ENCODE measurements at places on chromosomes 13 and 19.

- no peaks in the 10 kb centered on the region for H3K27me3 ChIP-seq
- H3K4me3 ChIP-seq: no peak overlapping the region
- no peak overlapping the region for H3K27ac ChIP-seq
- no peaks in the 10 kb centered on the region for H3K4me1 ChIP-seq
These were observed 894.9 kb upstream of the SLC10A2 start for GRCh38 chr13:103961129-103961528.

- DNase-seq: no peak
- H3K27ac ChIP-seq: no peak overlapping the region
- no peaks in the 10 kb centered on the region for H3K4me1 ChIP-seq
- H3K4me3 ChIP-seq: no peak overlapping the region
These were observed 8.8 kb downstream of the SERPINE3 start for GRCh38 chr13:51348069-51348967.

DNA sequence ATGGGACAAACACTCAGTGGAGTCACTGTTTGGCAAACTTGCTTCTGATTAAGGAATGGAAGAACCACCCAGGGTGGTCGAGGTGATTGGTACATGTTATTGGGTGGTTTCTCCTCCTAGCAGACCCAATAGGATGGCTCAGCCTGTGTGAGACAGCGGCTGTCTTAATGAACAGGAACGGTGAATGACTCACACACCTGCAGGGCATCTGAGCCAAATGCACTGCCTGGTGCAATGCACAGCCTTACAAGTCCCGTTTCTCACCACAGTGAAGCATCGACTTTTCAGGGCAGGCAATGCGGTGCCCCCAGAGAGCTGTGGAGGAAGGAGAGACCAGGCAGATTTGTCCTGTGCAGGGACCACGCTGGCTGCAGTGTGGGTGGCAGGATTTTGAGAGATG lies 238.5 kb downstream of the FGF9 start:
- H3K27me3 ChIP-seq: no peaks in the 10 kb centered on the region
- no peak for DNase-seq
- no peak overlapping the region for H3K4me3 ChIP-seq
- no peak overlapping the region for H3K27ac ChIP-seq
- no peaks in the 10 kb centered on the region for H3K36me3 ChIP-seq

DNA sequence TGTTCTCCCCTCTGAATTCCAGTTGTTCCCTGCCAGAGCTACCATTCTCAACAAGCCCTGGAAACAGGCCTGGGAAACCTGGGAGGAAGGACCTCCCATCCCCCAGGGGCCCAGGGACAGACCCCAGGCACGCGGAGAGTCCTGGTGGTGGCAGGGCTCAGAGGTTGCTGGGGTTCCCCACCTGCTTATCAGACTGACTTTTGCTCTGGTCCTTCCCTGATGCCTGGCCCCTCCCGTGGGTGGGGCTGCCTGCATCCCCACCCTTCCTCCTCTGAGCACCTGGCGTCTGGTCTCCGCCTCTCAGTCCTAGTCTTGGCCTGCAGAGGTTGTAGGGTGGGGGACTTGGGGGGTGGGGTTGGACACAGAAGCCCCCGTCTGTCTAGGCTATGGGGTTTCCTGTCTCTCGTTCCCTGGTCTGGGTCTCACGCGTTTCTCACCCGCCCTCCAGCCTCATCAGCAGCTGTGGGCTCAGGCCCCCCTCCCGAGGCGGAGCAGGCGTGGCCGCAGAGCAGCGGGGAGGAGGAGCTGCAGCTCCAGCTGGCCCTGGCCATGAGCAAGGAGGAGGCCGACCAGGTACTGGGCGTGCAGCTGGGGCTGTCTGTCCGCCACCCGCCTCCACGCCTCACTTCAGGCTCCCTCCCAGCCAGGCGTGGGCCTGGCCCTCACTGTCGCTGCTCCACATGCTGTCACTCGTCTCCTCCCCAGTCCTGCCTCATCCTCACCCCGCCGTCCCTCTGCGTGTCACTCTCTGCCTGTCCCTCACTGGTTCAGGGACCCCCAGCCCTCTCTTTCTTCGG lies 13.6 kb downstream of the EPN1 start:
- no peak for DNase-seq
- H3K27ac ChIP-seq: no peak overlapping the region
- no peaks in the 10 kb centered on the region for H3K27me3 ChIP-seq
- no peak overlapping the region for H3K4me3 ChIP-seq
- H3K36me3 ChIP-seq: peaks cover 11% of the 10 kb centered on the region
- H3K4me1 ChIP-seq: no peaks in the 10 kb centered on the region

GRCh38 chr19:12052497-12053169 lies at the start of gene ZNF878:
Gene ZNF878, minus strand, starts transcription at chr19:12052961. Its CDS starts 160 bp downstream, at chr19:12052801.
- H3K4me3 ChIP-seq: peak within 1 kb of the TSS; percentile 77
- H3K4me1 ChIP-seq: peaks cover 14% of the 10 kb centered on the region
- peaks cover 10% of the 10 kb centered on the region for H3K36me3 ChIP-seq
- DNase-seq: peak; percentile 71
- peaks cover 16% of the 10 kb centered on the region for H3K27me3 ChIP-seq

DNA sequence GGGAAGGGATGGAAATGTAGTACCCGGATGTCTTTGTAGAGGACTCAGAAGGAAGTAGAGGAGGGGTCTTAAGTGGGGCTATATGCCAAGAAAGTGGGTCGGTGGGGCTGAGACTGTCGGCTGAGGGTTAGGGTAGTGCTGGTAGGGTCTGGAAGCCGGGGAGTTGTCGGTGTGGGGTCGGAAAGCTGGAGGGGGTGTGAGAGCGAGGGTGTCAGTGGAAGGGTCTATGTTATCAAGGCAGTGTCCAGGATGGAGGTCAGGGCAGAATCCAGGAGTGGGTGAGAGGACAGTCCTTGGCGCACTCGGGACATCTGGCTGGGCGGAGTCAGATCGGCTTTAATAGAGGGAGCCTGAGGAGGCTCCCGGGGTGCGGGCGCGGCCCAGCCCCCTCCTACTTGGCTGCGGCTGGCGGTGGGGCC lies 1.7 kb downstream of the HSPB6 start:
- no peak for DNase-seq
- no peak overlapping the region for H3K27ac ChIP-seq
- H3K4me1 ChIP-seq: peaks cover 31% of the 10 kb centered on the region
- H3K27me3 ChIP-seq: no peaks in the 10 kb centered on the region
- no peak overlapping the region for H3K4me3 ChIP-seq

DNA sequence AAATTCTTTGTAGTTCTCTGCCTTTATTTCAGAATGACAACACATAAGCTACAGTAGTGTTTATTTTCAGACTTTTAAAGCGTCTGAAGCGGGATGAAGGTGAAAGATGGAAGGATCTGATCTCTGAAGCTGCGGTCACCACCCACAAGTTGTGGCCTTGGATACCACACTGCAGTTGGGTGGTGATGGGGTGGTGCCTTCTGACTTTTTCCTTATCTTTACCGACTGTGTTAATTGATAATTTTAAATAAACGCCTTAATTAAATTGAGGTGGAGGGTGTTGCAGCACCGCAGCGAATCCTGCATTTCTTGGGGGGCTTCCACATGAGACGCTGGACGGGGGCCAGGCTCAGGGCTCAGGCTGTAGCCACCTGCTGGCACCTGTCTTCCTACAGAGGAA lies 1.3 kb downstream of the TFDP1 start:
- H3K27ac ChIP-seq: peak overlapping the region; percentile 86
- peak overlapping the region; percentile 84 for H3K4me3 ChIP-seq
- H3K36me3 ChIP-seq: peaks cover 42% of the 10 kb centered on the region
- no peaks in the 10 kb centered on the region for H3K27me3 ChIP-seq
- peak; percentile 50 for DNase-seq

- no peaks in the 10 kb centered on the region for H3K4me1 ChIP-seq
- H3K27ac ChIP-seq: no peak overlapping the region
- H3K4me3 ChIP-seq: no peak overlapping the region
- no peaks in the 10 kb centered on the region for H3K36me3 ChIP-seq
- DNase-seq: no peak
These were observed 10.9 kb downstream of the TMIGD2 start for GRCh38 chr19:4291184-4291732.

- peaks cover 3% of the 10 kb centered on the region for H3K4me1 ChIP-seq
- H3K27me3 ChIP-seq: peaks cover 40% of the 10 kb centered on the region
- DNase-seq: no peak
- no peak overlapping the region for H3K4me3 ChIP-seq
These were observed 93.2 kb upstream of the SERP2 start for GRCh38 chr13:44280456-44280855.

GRCh38 chr13:46520166-46520565 lies 32.8 kb upstream of the LRCH1 start:
- H3K27me3 ChIP-seq: peaks cover 40% of the 10 kb centered on the region
- H3K27ac ChIP-seq: no peak overlapping the region
- H3K4me3 ChIP-seq: no peak overlapping the region

DNA sequence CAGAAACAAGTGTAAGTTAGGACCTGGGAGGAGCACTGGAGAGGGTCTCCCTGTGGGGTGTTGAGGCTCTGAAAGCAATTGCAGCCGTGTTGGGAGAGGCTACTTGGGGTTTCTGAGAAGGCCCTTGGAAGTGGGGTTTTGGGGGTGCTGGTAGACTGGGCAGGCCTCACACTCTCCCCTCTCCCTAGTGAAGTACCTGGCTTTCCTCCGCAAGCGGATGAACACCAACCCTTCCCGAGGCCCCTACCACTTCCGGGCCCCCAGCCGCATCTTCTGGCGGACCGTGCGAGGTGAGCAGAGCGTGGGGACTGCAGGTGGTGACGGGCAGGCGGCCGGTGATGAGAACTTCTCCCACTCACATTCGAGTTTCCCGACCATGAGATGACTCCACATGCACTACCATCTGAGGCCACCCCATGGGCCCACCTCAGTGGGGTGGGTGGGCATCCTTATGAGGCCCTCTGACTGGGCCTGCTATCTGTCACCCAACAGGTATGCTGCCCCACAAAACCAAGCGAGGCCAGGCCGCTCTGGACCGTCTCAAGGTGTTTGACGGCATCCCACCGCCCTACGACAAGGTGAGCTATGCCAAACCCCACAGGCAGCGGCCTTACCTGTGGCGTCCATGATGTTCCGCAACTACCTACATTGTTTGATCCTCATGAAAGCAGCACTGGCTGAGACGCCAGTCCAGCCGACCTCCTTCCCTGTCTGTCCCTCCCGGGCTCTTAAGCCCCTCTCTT lies 3.0 kb downstream of the RPL13A start:
- peak overlapping the region; percentile 98 for H3K4me3 ChIP-seq
- peaks cover 62% of the 10 kb centered on the region for H3K4me1 ChIP-seq
- H3K36me3 ChIP-seq: peaks cover 75% of the 10 kb centered on the region

DNA sequence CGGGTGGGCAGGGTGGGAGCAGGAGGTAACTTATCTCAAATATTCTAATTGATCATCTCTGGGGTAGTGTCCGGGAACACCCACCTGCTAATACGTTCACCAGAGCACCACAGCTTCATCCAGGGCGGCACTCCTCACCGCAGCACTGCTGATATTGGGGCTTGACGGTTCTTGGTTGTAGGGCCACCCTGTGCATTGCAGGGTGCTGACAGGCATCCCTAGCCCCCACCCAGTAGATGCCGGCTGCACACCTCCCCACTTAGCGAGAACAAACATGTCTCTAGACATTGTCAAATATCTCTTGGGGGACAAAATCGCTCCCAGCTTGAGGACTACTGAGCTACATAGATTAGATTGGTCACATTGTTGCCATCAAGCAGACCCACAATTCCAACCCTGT lies 73.9 kb upstream of the WASF3 start:
- no peak overlapping the region for H3K27ac ChIP-seq
- peaks cover 8% of the 10 kb centered on the region for H3K4me1 ChIP-seq
- no peaks in the 10 kb centered on the region for H3K36me3 ChIP-seq

GRCh38 chr13:114135731-114136171 lies 3.3 kb upstream of the RASA3 start:
- peaks cover 3% of the 10 kb centered on the region for H3K36me3 ChIP-seq
- H3K4me1 ChIP-seq: peaks cover 22% of the 10 kb centered on the region
- no peak overlapping the region for H3K27ac ChIP-seq
- peaks cover 28% of the 10 kb centered on the region for H3K27me3 ChIP-seq

GRCh38 chr19:658059-658839 lies 4.8 kb downstream of the RNF126 start:
- DNase-seq: no peak
- H3K4me3 ChIP-seq: no peak overlapping the region
- H3K27ac ChIP-seq: no peak overlapping the region
- H3K4me1 ChIP-seq: peaks cover 38% of the 10 kb centered on the region

GRCh38 chr13:23642110-23642509 lies 71.9 kb downstream of the TNFRSF19 start:
- no peaks in the 10 kb centered on the region for H3K36me3 ChIP-seq
- no peak for DNase-seq
- no peak overlapping the region for H3K27ac ChIP-seq
- no peaks in the 10 kb centered on the region for H3K4me1 ChIP-seq

DNA sequence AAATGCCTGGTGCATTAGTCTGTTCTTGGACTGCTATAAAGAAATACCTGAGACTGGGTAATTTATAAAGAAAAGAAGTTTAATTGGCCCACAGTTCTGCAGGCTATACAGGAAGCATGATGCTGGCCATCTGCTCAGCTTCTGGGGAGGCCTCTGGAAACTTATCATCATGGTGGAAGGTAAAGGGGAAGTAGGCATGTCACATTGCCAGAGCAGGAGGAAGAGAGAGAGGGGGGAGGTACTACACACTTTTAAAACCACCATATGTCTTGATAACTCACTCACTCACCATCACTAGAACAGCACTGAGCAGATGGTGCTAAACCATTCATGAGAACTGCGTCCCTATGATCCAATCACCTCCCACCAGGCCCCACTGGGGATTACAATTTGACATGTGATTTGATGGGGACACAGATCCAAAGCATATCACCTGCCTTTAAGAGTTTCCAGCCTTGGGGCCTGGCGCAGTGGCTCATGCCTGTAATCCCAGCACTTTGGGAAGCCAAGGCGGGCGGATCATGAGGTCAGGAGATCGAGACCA lies 219.0 kb downstream of the KATNAL1 start:
- no peak for DNase-seq
- H3K4me3 ChIP-seq: no peak overlapping the region
- H3K36me3 ChIP-seq: no peaks in the 10 kb centered on the region
- no peaks in the 10 kb centered on the region for H3K4me1 ChIP-seq
- H3K27ac ChIP-seq: no peak overlapping the region

DNA sequence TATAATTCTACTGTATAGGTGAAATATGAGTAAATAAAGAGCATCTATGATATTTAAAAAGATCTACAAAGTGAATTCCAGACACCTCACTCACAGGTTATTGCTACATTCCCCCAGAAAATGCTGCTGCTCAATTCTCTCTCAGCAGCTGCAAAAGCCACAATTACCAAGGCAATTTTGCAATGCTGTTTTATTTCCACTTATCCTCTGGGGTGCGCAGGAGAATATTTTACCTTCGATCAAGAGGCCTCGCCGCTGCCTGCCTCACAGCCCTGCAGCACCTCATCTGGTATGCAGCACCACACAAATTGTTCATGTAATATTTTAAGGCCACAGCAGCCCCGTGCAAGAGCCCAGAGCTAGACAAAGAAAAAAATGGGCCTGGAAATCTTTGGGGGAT lies 333.2 kb downstream of the DNAJC15 start:
- no peak overlapping the region for H3K27ac ChIP-seq
- DNase-seq: no peak
- peaks cover 5% of the 10 kb centered on the region for H3K4me1 ChIP-seq
- H3K4me3 ChIP-seq: no peak overlapping the region
- H3K27me3 ChIP-seq: no peaks in the 10 kb centered on the region
- no peaks in the 10 kb centered on the region for H3K36me3 ChIP-seq

DNA sequence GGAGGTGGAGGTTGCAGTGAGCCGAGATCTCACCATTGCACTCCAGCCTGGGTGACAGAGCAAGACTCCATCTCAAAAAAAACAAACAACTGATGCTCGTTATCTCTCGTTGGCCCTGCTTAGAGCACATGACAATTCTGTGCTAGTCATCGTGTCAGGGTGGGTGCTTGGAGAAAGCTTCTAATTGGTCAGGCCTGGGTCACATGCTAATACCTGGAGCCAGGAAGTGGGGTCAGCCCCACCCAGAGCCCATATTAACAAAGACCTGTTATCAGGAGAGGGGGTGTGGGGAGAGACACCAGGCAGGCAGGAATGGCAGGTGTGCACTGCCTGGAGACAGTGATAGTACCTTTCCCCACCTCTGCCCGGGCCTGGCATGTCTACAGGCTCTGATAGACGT lies 84.9 kb downstream of the DPF1 start:
- no peak for DNase-seq
- H3K27me3 ChIP-seq: no peaks in the 10 kb centered on the region
- no peaks in the 10 kb centered on the region for H3K36me3 ChIP-seq
- no peak overlapping the region for H3K4me3 ChIP-seq
- H3K4me1 ChIP-seq: no peaks in the 10 kb centered on the region
